ENCODE measurements at places on chromosomes 4 and X.

- DNase-seq = no peak
Measured at GRCh38 chr4:126738926-126739325, 893.8 kb upstream of the INTU start.

DNA sequence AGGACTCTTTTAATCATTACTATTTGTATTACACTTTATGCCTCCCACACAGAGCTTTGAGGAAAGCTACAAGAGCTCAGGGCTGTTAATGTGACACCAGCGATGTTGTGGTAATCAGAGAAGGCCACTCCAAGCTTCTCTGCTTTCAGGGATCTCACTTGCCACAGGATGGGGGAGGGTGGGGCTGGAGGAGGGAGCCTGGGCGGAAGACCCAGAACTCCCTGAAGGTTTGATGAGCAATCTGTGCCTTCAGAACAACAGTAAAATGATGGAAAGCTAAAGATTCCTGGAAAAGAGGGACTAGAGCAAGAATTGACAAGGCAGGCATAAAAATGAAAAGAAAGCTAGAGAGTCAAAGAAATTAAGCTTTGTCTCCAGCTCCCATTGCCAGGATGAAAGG, 75.6 kb downstream of the MAML3 start:
- DNase-seq = no peak

DNA sequence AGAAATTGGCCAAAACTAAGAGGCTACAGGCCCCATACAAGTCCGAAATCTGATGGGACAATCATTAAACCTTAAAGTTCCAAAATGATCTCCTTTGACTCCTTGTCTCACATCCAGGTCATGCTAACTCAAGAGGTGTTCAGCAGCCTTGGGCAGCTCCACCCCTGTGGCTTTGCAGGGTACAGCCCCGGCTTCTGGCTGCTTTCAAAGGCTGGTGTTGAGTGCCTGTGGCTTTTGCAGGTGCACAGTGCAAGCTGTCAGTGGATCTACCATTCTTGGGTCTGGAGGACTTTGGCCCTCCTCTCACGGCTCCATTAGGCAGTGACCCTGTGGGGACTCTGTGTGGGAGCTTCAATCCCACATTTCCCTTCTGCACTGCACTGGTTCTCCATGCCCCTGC, 329.1 kb upstream of the MAD2L1 start:
- DNase-seq = no peak

DNA sequence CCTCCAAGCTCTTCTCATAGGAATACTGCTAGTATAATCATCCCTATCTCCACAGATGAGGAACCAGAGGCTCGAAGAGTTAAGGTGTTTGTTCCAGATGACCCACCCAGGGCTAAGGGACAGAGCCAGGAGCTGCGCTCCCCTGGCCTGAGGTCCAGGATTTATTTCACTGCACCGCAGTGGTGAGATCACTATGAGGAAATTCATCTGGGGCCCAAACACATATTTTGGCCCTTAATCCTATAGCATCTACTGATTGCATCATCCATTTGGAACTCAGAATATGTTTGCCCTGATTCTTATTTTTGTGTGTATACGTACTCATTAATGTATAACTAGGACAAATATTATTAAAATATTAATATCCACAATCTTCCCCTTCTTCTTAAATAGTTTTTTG, 100.1 kb upstream of the RBPJ start:
- no peak for DNase-seq

GRCh38 chr4:182228991-182229577, 14.1 kb upstream of the TENM3 start:
- no peak for DNase-seq

DNA sequence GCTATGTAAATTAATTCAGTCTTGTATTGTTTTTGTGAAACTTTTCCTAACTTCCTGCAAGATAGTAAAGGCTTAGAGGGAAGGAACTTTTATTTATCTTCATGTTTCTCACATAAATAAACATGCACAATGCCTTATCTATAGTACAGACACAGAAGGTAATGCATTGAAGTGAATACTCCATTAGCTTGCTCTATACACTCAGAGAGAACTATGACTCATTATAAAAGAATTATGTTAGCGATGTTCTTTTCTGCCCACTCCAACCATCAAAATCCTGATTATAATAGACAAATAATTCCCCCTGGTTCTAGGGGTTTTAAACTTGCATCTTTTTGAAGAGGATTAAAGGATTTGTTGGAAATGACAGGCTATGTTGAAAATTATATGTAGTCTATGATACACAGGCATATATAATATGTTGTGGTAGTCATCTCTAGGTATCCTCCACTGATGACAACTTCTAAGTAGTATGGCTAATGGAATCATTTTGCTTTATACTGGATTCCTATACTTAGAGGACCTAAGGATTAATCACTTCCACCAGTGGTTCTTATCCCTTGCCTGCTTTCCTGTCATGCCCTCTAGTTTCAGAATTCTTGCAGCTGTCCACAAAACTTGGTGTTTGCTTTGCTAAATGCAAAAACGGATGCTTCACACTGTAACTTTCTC, 115.7 kb downstream of the NDST4 start:
- DNase-seq = no peak

- DNase-seq = no peak
Measured at GRCh38 chr4:74338792-74339333, 26.1 kb upstream of the EREG start.

- no peak for DNase-seq
Measured at GRCh38 chr4:140427919-140428471, 547 bp upstream of the CLGN start.

DNA sequence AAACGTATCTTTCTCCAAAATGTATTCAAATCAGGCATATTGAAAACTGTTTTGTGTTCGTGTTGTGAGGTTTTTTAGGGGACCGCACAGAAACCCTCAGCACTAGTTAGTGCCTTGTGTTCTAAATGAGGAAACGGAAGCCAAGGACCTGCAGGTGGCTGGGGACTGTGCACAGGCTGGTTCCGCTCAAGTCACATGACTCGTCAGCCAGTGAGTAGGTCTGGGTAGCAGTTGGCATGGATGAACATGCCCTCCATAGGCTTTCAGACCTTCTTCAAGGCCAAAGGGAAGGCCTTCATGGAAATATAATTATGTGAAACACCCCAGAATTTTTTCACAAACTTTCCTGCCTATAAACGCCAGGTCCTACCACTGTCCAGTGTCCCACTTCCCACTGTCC, 1.3 kb upstream of the F11 start:
- no peak for DNase-seq

GRCh38 chr4:114026447-114026846, 47.0 kb upstream of the ARSJ start:
- no peak for DNase-seq

DNA sequence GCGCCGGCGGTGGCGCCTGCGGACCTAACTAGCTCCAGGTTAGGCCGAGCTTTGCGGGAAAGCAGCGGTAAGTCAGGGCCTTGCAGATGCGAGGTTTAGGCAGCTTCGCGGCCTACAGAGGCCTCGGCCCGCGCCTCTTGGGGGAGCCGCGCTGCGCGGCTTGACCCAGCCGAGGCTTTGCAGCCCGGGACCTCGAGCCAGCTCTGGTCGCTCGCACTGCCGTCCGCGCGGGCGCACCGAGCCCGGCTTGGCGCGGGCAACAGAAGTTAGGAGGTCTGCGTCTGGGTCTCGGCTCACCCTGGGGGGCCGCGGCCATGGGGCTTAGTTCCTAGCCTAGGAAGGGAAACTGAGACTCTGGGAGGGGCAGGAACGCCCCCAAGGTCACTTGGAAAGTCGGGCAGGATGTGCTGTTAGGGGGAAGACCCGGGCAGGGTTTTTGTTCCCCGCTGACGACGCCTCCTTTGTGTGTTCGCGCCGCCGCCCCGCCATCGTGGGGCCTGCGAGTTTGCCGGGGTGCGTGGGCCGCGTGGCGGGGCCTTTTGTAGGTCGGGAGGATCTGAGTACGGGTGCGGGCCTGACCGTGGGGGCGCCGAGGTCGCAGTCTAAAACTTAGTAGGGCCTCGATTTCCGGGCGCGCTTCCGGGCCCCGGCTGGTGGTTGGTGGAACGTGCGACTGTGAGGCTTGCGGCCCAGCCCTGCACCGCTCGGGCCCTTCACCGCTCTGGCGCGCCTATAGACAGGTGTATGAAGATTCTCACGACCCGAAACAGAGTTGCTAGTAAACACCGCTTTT, 482 bp downstream of the RNF4 start:
- DNase-seq = no peak

DNA sequence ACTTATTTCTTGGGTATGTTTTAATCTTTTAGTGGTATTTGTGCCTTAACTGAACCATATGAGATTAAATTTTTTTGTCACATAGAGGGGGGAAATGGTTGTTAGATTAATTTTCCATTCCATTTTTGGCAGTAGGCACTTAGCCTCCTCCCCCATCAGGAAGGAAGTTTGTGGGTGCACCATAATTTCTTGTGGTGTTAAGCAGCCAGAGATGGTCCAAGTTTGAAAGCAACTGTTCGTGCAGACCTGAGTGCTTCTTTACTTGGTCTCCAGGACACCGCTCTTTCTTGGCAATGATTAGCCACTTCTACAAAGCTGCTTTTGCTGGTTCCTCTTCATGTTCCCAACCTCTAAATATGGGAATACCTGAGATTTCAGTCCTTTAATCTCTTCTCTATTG, 92.7 kb upstream of the RPL34 start:
- no peak for DNase-seq

DNA sequence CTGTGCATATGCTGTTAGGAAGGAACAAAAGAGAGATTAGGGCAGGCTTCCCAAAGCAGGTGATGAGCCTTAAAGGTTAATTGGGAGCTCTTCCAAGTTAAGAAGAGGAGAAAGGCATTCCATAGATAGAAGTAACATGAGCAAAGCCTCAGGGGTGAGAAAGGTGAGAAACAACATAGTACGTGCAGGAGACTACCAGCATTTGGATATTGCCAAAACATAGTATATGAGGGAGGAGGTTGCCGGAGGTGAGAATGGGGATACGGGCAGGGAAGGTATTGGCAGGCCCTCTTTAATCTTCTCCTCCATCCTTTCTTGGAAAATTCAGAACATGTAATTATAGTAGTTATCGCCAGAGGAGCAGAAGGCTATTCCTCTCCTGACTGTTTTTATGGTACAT, 96.1 kb upstream of the MBNL3 start:
- DNase-seq = no peak

- peak; percentile 46 for DNase-seq
Measured at GRCh38 chr4:3201718-3202702, 46.9 kb upstream of the MSANTD1 start.

All from GM12864 (cell line).